Left ventricle myocardium inferior (tissue), 1 donor: ENCODE measurements at places on chromosomes 12 and 14.

DNA sequence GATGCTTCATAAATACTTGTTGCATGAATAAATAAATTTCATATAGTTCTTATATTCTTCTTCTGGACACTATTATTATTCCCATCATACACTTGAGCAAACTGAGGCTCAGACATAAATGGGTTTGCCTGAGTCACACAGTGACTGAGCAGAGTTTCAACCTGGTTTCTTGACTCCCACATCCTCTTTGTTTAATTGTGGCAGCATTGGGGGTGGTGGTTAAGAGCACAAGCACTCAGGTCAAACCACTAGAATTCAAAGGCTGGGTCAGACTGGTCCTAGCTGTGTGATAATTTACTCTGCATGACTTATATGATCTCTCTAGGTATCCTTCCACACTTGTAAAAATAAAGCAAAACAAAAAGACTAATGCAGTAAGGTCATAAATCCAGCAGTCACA, 274.9 kb upstream of the SRRM4 start:
- DNase-seq: no peak

GRCh38 chr12:91099341-91099740, 12.0 kb downstream of the LUM start:
- DNase-seq: no peak

GRCh38 chr14:23137192-23137812, 18.2 kb upstream of the CEBPE start:
- DNase-seq: no peak

- no peak for DNase-seq
These were observed 211.3 kb downstream of the ESR2 start for GRCh38 chr14:64082837-64083236.
